Prostate gland (tissue), 2 donors: ENCODE measurements at places on chromosomes 6 and 20.
A peak's percentile ranks its signal among the peaks of the same experiment; 100 is the strongest.

DNA sequence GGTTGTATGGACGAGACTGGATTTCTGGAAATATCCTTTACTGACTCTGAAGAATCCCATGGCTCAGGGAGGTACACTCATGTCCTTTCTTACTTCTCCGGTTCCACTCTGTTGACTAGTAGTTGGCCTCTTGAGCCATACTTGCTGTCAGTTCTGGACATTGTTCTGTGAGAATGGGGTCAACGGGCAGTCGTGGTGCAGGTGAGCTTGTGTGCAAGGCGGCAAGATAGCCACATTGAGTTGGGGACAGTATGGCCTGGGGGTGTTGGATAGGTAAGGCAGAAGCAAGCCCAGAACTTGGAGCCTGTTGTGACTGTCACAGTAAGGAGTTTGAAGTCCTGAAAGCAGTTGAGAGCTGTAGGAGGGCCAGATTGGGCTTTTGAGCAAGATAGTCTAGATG is 13.5 kb upstream of the SLC22A1 start:
- no peaks in the 10 kb centered on the region for H3K36me3 ChIP-seq
- H3K27ac ChIP-seq: no peak overlapping the region
- H3K4me3 ChIP-seq: no peak overlapping the region
- no peaks in the 10 kb centered on the region for H3K27me3 ChIP-seq

- no peaks in the 10 kb centered on the region for H3K36me3 ChIP-seq
- no peak overlapping the region for H3K27ac ChIP-seq
- H3K27me3 ChIP-seq: no peaks in the 10 kb centered on the region
- no peaks in the 10 kb centered on the region for H3K4me1 ChIP-seq
Measured at GRCh38 chr6:119270545-119270944, 79.0 kb downstream of the MAN1A1 start.

- no peaks in the 10 kb centered on the region for H3K36me3 ChIP-seq
- H3K4me1 ChIP-seq: no peaks in the 10 kb centered on the region
- no peak overlapping the region for H3K27ac ChIP-seq
- H3K27me3 ChIP-seq: no peaks in the 10 kb centered on the region
Measured at GRCh38 chr6:151254451-151255081, 14.8 kb downstream of the AKAP12 start.

- H3K27me3 ChIP-seq: no peaks in the 10 kb centered on the region
- no peak for DNase-seq
- no peaks in the 10 kb centered on the region for H3K36me3 ChIP-seq
- no peak overlapping the region for H3K27ac ChIP-seq
- H3K4me3 ChIP-seq: no peak overlapping the region
Measured at GRCh38 chr6:170429450-170429849, 122.9 kb downstream of the FAM120B start.

DNA sequence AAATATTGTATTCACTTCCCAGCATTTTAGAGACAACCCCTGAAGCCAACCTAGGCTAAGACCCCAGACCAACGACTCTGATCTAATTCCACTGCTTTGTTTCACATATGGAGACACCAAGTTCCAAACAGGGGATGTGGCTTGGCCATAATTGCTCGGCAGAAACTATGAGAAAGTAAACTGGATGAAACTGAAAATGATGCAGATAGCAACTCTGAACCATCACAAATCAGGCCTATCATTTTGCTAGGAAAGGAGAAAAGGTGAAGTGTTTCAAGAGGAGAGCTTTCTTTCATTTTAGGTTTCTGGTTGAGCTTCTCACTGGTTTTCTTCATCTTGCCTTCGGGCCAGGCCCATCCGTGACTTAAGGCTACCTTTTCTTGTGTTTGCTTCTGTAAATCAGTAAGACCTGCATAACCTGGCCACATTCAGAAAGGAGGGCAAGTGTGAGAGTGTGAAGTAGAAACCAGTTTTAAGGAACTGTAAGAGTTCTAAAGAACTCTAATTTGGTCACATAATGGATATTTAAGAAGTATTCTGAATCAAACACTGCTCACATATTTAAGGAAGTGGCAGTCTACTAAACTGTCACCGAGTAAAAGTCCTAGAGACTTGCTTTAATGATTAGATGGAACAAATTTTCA is 105.8 kb downstream of the BACH2 start:
- no peak overlapping the region for H3K27ac ChIP-seq
- no peak overlapping the region for H3K4me3 ChIP-seq
- H3K36me3 ChIP-seq: no peaks in the 10 kb centered on the region
- DNase-seq: no peak
- no peaks in the 10 kb centered on the region for H3K27me3 ChIP-seq

DNA sequence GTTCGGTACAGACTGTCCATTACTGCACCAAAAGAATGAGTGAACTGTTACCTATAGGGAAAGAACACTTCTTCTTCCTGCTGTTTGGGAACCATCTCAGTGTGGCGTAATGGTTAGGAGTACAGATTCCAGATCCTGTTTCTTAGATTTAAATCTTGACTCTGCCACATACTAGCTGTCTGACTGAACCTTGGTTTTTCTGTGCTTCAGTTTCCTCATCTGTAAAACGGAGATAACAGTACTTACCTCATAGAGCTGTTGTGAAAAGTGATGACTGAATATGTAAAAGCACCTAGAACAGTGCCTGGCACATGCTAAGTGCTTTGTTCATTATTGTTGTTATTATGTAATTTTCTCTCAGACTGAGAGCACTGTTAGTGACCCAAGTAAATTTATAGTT is 39.8 kb downstream of the STX11 start:
- no peak overlapping the region for H3K27ac ChIP-seq
- no peaks in the 10 kb centered on the region for H3K36me3 ChIP-seq
- DNase-seq: no peak
- no peaks in the 10 kb centered on the region for H3K4me1 ChIP-seq
- no peaks in the 10 kb centered on the region for H3K27me3 ChIP-seq

- H3K4me3 ChIP-seq: no peak overlapping the region
- no peaks in the 10 kb centered on the region for H3K36me3 ChIP-seq
- H3K27ac ChIP-seq: no peak overlapping the region
- no peak for DNase-seq
Measured at GRCh38 chr6:169439710-169440109, 186.1 kb upstream of the THBS2 start.

DNA sequence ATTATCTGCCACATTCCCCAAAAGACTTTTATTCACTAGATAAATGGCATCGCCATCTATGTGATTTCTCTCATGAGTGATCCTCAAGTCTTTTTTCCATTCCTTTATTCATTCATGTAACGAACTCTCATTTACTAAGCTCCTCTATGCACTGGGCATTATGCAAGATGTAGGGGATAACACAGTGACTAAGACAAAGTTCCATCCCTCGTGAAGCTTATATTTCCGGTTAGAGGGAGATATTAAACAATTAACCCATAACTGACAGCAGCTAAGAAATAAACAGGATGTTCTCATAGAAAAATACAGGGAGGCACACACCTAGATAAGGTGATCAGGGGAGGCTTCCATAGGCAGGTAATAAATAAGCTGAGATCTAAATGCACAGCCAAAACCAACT is 17.2 kb upstream of the PREX1 start:
- H3K36me3 ChIP-seq: no peaks in the 10 kb centered on the region
- DNase-seq: no peak
- no peak overlapping the region for H3K4me3 ChIP-seq
- H3K27me3 ChIP-seq: no peaks in the 10 kb centered on the region
- no peaks in the 10 kb centered on the region for H3K4me1 ChIP-seq
- no peak overlapping the region for H3K27ac ChIP-seq

- DNase-seq: no peak
- no peaks in the 10 kb centered on the region for H3K36me3 ChIP-seq
- H3K4me1 ChIP-seq: no peaks in the 10 kb centered on the region
- H3K27ac ChIP-seq: no peak overlapping the region
- no peaks in the 10 kb centered on the region for H3K27me3 ChIP-seq
Measured at GRCh38 chr6:36309203-36309602, 27.5 kb downstream of the BNIP5 start.

DNA sequence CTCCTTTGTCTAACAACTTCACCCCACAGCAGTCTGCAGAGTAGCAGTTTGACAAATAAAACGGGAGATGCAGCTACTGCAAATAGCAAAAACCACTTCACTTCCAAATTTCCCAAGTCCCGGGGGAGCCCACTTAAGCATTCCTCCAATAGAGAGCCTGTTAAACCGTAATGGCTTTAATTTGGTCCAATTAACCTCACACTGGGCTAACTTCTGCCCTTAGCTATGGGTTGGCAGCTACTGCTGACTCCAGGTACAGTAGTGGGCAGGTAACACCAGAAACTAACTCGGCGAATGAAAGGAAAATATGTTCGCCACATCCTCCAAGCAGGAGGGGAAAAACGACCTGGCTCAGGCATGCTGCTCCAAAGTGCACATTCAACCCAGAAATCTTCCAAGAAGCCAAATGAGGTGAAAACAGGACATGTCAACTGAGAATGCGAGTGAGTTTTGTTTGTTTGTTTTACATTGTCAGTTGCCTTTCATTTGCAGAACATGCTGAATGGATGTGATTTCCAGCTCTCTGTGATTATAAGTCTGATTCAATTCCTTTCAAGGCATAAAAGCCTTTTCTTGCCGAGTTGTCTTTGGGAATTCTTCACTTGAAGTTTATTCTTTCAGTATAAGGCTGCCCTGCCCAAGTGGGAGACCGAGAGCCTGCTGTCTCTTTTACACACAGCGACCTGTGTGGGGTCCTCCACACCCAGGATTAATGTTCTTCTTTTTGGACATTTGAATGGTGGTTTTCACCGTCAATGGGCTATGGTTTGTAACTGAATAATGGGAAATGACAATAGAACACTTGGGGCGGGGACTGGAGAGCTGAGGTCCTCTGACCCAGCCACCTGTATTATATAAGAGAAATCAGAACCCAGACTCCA is 117.3 kb upstream of the ARMC2 start:
- no peaks in the 10 kb centered on the region for H3K36me3 ChIP-seq
- no peak overlapping the region for H3K4me3 ChIP-seq
- no peak for DNase-seq
- no peaks in the 10 kb centered on the region for H3K4me1 ChIP-seq

GRCh38 chr6:134198093-134198492 is 119.8 kb downstream of the SGK1 start:
- H3K27me3 ChIP-seq: no peaks in the 10 kb centered on the region
- no peak for DNase-seq
- no peak overlapping the region for H3K4me3 ChIP-seq

GRCh38 chr6:32081168-32081990 is 27.8 kb downstream of the TNXB start:
- H3K27ac ChIP-seq: no peak overlapping the region
- no peaks in the 10 kb centered on the region for H3K36me3 ChIP-seq
- no peak for DNase-seq

- no peaks in the 10 kb centered on the region for H3K36me3 ChIP-seq
- DNase-seq: no peak
- H3K27ac ChIP-seq: peak overlapping the region; percentile 5
- H3K4me1 ChIP-seq: peaks cover 6% of the 10 kb centered on the region
- no peak overlapping the region for H3K4me3 ChIP-seq
Measured at GRCh38 chr6:53461696-53462095, 83.2 kb downstream of the GCLC start.

GRCh38 chr6:76166874-76167273 is 94.4 kb upstream of the IMPG1 start:
- H3K27ac ChIP-seq: no peak overlapping the region
- no peaks in the 10 kb centered on the region for H3K36me3 ChIP-seq
- no peaks in the 10 kb centered on the region for H3K4me1 ChIP-seq
- H3K27me3 ChIP-seq: no peaks in the 10 kb centered on the region

GRCh38 chr6:13413900-13414555 is 73.4 kb downstream of the GFOD1 start:
- H3K4me1 ChIP-seq: no peaks in the 10 kb centered on the region
- no peaks in the 10 kb centered on the region for H3K36me3 ChIP-seq
- no peak for DNase-seq
- no peaks in the 10 kb centered on the region for H3K27me3 ChIP-seq

GRCh38 chr6:142395266-142395665 is 93.5 kb downstream of the ADGRG6 start:
- no peak overlapping the region for H3K4me3 ChIP-seq
- no peaks in the 10 kb centered on the region for H3K27me3 ChIP-seq
- no peak overlapping the region for H3K27ac ChIP-seq
- DNase-seq: no peak
- no peaks in the 10 kb centered on the region for H3K4me1 ChIP-seq
- H3K36me3 ChIP-seq: no peaks in the 10 kb centered on the region

- H3K4me3 ChIP-seq: no peak overlapping the region
- no peak for DNase-seq
- no peak overlapping the region for H3K27ac ChIP-seq
- no peaks in the 10 kb centered on the region for H3K27me3 ChIP-seq
- H3K36me3 ChIP-seq: no peaks in the 10 kb centered on the region
Measured at GRCh38 chr6:71028877-71029252, 72.0 kb upstream of the B3GAT2 start.

DNA sequence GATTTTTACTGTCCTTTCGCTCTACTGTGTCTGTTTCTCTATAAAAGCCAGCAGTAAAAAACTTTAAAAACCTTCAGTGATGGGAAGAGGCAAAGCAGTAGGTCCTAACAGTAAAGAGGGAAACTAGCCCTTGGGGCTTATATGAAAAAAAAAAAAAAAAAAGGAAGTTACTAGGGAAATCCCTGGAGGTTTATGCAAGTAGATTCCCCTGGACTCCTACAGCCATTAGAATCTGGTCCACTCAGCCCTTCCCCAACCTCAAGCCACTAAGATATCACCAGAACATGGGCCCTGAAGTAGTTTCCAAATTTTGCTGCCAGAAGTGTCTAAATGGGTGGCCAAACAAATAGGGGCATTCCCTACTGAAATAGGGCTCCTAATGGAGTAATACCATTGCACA is 70.5 kb upstream of the HINT3 start:
- no peak overlapping the region for H3K27ac ChIP-seq
- H3K27me3 ChIP-seq: no peaks in the 10 kb centered on the region
- no peak overlapping the region for H3K4me3 ChIP-seq
- no peak for DNase-seq

DNA sequence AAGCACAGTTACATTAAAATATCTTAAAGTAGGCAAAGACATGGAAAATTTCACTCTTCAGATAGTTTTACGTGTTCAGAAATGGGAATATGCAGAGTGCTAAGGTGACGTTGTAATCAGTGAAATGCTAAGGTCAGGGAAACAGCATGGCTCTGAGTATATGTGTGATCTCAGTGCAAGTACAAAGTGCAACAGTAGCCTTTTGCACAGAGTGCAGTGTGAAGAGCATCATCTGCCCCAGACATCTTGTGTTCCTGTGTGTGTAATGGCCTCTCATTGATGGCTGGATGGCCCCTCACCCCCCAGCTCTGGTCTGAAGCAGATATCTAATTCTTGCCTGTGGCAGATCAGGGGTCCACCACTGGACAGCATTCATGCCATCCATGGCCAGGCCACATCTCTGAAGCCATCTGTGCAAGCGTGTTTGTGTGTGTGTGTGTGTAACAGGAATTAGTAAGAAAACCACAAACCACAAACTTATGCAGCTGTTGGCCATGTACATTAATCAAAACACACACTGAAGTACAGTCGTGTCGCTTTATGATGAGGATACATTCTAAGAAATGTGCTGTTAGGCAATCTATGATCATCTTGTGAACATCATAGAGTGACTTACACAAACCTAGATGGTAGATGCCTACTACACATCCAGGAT is 165.1 kb downstream of the RALGAPA2 start:
- H3K4me1 ChIP-seq: no peaks in the 10 kb centered on the region
- no peak overlapping the region for H3K27ac ChIP-seq
- H3K27me3 ChIP-seq: no peaks in the 10 kb centered on the region
- no peaks in the 10 kb centered on the region for H3K36me3 ChIP-seq
